HepG2 (cell line): ENCODE measurements at places on chromosomes 3 and 15. TPM values are rescaled to one million over a fixed set of nuclear protein-coding genes. Genes with fewer than 3 reads are reported as not detected.

DNA sequence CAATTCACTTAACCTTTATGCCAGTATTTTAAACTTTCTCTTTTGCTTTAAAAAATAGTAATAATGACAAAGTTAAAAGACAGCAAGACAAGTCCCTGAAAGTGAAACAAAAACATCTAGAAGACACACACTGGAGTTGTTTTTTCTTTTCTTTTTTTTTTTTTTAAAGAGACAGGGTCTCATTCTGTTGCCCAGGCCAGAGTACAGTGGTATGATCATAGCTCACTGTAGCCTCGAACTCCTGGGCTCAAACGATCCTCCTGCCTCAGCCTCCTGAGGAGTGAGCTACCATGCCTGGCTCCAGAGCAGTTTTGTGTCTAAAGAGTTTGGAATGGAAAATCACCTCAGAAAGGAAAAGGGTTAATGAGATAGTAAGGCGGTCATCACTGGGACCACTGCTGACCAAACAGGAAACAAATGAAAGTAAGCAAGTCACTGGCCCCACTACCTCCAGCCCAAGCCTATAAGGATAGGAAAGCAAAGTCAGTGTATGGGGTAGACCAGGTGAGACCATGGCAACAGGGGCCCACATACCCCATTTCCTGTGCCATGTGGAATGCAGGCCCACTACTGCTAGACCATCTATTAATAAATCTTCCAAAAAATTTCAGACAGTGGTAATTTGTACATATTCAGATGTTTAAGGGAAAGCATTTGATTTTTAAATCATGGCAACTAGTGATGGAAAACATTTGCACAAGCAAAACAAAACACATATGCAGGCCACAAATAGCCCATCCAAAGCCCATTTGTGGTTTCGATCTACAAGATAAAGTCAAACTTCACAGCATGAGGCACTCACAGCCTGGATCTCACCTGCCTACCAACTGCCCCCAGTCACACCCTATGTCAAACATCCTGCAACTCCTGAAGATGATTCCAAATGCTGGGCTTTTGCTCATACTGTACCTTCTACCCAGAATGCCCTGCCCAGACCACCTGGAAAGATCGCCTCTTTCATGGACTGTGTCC, 62.6 kb downstream of the OSBPL10 start:
- peaks cover 71% of the 10 kb centered on the region for H3K4me1 ChIP-seq
- no peak overlapping the region for H3K4me3 ChIP-seq
- DNase-seq: no peak
- H3K27me3 ChIP-seq: no peaks in the 10 kb centered on the region
- peak overlapping the region; percentile 58 for H3K27ac ChIP-seq

- H3K4me3 ChIP-seq: no peak overlapping the region
- peaks cover 62% of the 10 kb centered on the region for H3K4me1 ChIP-seq
- H3K27me3 ChIP-seq: peaks cover 12% of the 10 kb centered on the region; the same call in 2 of the 3 replicates
- no peaks in the 10 kb centered on the region; the same call in 1 of the 2 replicates for H3K36me3 ChIP-seq
These were observed 3.0 kb downstream of the INKA1 start for GRCh38 chr3:49805897-49806701.

TRPM1 gene
- not detected in 2 replicates for total RNA-seq

- no peak within 1 kb of the TSS for H3K27ac ChIP-seq
- H3K4me3 ChIP-seq: no peak within 1 kb of the TSS
- no peaks in the 10 kb centered on the region for H3K27me3 ChIP-seq
- H3K4me1 ChIP-seq: no peaks in the 10 kb centered on the region
- H3K36me3 ChIP-seq: no peaks in the 10 kb centered on the region
These were observed at the start of gene DAZL for GRCh38 chr3:16604887-16605602. Gene DAZL (minus strand): TSS chr3:16605423. CDS start chr3:16605205, 218 bp downstream.

DNA sequence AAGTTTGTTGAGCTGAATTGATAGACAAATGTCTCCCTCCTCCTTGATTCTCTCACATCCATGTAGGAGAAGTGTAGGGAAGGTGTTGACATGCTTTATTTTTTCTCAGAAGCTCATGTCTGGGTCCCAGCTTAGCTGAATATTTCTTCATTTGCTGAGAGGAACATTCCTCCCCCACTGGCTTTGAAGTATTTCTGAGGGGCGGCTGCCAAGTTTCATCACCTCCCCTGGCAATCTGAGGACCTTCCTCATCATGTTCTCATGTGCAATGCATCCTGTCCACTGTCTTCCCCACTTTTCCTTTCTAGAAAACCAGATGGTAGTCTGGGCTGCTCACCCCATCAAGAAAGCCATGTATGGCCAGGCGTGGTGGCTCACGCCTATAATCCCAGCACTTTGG, 168.9 kb upstream of the RGMA start:
- no peaks in the 10 kb centered on the region for H3K4me1 ChIP-seq
- H3K27ac ChIP-seq: no peak overlapping the region
- H3K36me3 ChIP-seq: no peaks in the 10 kb centered on the region
- DNase-seq: no peak
- H3K27me3 ChIP-seq: no peaks in the 10 kb centered on the region; the same call in 1 of the 2 replicates

DNA sequence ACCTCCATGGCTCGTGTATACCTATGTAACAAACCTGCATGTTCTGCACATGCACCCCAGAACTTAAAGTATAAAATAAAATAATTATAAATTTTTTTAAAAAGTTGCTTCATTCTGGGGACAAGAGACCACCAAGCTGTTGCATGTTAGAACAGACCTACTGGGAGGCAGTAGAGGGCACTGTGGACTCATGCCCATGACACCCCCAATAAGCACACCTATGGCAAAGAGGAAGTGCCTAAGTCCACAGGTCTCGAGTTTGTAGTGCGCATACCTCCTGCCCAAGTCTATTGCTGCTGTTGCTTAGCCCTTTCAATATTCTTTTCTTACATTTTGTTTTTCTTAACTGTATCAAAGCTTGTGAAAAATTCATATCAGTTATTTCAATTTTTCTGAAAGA, 267.9 kb upstream of the THBS1 start:
- DNase-seq: peak; percentile 77
- no peaks in the 10 kb centered on the region for H3K36me3 ChIP-seq
- H3K27me3 ChIP-seq: no peaks in the 10 kb centered on the region
- H3K4me1 ChIP-seq: peaks cover 14% of the 10 kb centered on the region

- no peaks in the 10 kb centered on the region for H3K27me3 ChIP-seq
- H3K36me3 ChIP-seq: no peaks in the 10 kb centered on the region
- no peak for DNase-seq
- H3K4me3 ChIP-seq: no peak overlapping the region
These were observed 16.0 kb upstream of the MBNL1 start for GRCh38 chr3:152252755-152253154.

DNA sequence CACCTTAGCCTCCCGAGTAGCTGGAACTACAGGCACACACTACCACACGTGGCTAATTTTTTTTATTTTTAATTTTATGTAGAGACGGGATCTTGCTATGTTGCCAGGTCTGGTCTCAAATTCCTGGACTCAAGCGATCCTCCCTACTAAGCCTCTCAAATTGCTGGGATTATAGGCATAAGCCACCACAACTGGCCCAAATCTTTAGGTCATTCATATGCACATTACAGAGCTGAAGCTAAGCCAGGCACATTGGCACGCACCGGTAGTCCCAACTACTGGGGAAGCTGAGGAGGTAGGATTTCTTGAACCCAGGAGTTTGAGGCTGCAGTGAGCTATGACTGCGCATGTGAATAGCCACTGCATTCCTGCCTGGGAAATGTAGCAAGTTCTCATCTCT, 265.9 kb downstream of the ZMAT3 start:
- H3K36me3 ChIP-seq: no peaks in the 10 kb centered on the region
- no peak overlapping the region for H3K4me3 ChIP-seq
- DNase-seq: no peak

DNA sequence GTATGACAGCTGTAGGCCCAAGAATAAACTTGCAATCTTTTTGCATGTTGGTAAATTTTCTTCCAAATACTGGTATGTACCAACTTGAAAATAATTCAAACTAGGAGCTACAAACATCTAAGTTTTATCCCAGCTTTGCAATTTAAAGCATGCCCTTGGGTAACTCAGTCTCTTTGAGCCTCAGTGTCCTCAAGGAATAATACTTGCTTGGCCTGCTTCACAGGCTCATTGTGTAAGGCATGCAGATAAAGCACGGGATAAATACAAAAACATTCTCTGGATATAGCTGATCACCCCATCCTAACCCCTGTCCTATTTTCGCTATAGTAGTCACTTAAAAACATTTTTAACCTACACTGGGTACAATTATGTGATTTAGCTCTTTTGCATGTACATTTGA, 9.6 kb upstream of the TMEM44 start:
- H3K4me3 ChIP-seq: no peak overlapping the region
- no peaks in the 10 kb centered on the region for H3K4me1 ChIP-seq
- H3K27ac ChIP-seq: no peak overlapping the region

DNA sequence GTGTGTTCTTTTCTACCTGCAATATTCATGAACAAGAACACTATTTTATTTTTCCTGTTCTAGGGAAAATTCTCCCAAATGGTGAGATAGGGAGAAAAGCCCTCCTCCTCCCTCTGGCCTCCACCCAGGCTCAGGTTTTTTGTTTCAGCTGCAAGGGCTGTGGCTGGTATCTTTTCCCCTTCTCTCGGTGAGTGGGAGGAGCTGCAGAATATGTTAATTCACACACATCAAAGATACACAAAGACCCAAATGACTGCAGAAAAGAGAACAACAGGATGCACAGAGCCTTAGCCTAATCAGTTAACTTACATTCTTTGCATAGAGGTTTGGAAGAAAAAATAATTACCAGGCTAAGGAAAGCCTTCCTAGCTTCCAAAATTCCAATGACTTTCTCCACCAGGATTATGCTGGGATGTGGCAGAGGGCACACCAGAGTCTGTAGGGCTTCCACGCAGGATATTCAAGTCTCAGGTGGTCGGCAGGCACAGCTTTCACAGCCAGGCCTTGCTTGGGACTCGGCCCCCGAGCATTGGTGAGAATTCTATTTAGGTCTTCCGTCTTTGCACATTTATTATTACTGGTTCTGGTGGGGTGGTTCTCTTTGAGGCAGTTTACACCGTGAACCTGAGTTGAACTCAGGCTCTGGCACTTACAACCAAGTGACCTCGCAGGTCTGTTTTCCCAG, 64.9 kb downstream of the ABHD5 start:
- no peaks in the 10 kb centered on the region for H3K36me3 ChIP-seq
- H3K27ac ChIP-seq: no peak overlapping the region
- H3K27me3 ChIP-seq: no peaks in the 10 kb centered on the region
- no peak overlapping the region for H3K4me3 ChIP-seq
- DNase-seq: no peak
- H3K4me1 ChIP-seq: peaks cover 19% of the 10 kb centered on the region; the same call in 1 of the 2 replicates

FOXL2NB gene
- total RNA-seq: not detected in 2 replicates

DNA sequence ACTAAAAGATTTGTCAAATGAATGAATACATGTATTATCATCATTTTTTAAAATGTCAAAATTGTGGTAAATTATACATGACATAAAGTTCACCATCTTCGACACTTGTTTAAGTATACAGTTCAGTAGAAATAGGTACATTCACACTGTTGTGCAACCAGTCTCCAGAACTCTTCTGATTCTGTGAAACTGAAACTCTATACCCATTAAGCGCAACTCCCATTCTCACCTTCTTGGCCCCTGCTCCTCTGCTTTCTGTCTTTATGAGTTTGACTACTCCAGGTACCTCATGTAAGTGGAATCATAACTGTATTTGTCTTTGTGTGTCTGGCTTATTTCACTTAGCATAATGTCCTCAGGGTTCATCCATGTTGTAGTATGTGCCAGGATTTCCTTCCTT, 50.1 kb upstream of the KBTBD8 start:
- H3K27ac ChIP-seq: no peak overlapping the region
- DNase-seq: no peak
- no peaks in the 10 kb centered on the region; the same call in 1 of the 2 replicates for H3K27me3 ChIP-seq
- no peaks in the 10 kb centered on the region for H3K36me3 ChIP-seq
- H3K4me1 ChIP-seq: 0 out of 2 replicates have a peak, but pooled peaks cover 7% of the 10 kb centered on the region

C3orf49 gene
- total RNA-seq: not detected in 2 replicates

- H3K4me1 ChIP-seq: no peaks in the 10 kb centered on the region
- no peak overlapping the region for H3K4me3 ChIP-seq
- DNase-seq: no peak
- no peaks in the 10 kb centered on the region for H3K27me3 ChIP-seq
- H3K27ac ChIP-seq: no peak overlapping the region
These were observed 29.5 kb downstream of the LINS1 start for GRCh38 chr15:100572362-100572983.

- no peak overlapping the region for H3K27ac ChIP-seq
- no peak for DNase-seq
- no peaks in the 10 kb centered on the region for H3K27me3 ChIP-seq
- no peaks in the 10 kb centered on the region for H3K36me3 ChIP-seq
- no peaks in the 10 kb centered on the region for H3K4me1 ChIP-seq
These were observed 397.4 kb downstream of the OTOL1 start for GRCh38 chr3:161893972-161894371.

TTLL13 gene
- 0.29 TPM in 1 of 2 replicates, not detected in the other for total RNA-seq

- no peaks in the 10 kb centered on the region for H3K4me1 ChIP-seq
- no peak for DNase-seq
- H3K27ac ChIP-seq: no peak overlapping the region
These were observed 695.4 kb downstream of the FHIT start for GRCh38 chr3:60555686-60556354.

DNA sequence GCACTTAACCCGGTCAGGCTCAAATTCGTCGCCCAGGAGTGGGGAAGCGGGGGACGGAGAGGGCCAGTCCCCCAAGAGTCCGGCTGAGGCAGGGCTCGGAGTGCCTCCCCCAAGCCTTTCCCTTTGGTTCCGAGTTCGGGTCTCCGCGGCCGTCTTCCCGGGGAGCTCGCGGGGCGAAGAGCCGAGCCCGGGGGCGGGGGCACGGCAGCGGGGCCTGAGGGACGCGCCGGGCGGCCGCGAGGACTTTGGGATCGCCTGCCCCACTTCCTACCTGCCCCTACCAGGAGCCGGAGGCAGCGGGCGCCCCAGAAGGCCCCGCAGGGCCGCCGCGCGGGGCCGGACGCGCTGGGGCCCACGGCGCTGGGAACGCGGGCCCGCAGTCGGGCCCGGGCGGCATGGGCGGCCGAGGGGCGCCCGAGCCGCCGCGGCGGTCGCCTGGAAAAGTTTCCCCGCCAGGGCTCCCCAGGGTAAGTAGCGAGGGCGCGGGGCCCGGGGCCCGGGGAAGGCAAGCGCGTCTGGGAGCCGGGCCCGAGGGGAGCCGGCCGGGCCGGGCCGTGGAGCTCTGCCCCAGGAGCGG, 2.8 kb downstream of the FURIN start:
- no peak overlapping the region for H3K27ac ChIP-seq
- H3K27me3 ChIP-seq: no peaks in the 10 kb centered on the region; the same call in none of the 2 replicates
- peaks cover 75% of the 10 kb centered on the region for H3K4me1 ChIP-seq
- no peak for DNase-seq

DNA sequence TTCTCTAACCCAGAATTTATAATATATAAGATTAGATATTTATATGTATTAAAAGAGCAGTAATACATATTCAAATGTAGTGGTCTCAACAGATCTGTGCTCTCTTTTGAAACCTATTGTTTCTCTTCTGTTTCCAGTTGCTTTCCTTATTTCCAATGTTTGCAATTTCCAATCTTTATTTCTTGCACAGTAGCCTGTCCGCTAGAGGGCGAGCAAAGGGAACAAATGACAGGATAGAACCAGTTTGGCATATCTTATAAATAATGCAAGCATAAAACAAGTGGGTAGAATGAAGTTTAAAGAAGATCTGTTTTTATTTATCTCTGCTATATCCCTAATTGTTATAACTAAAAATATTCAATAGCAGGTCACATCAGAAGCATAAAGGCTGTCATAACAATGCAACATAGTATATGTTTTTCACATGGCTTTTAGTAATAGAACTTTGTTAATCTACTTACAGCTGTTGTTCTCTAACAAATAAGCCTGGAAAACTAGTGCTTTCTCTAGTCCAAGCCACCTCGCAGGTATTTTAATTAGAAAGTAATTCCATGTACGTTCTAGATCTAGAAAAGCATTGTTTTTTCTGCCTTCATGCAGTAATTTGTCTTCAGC, 15.1 kb upstream of the TCAIM start:
- DNase-seq: peak; percentile 55
- no peak overlapping the region for H3K27ac ChIP-seq
- H3K4me1 ChIP-seq: peaks cover 22% of the 10 kb centered on the region
- no peaks in the 10 kb centered on the region for H3K36me3 ChIP-seq
- no peaks in the 10 kb centered on the region for H3K27me3 ChIP-seq
- no peak overlapping the region for H3K4me3 ChIP-seq

SLC28A2 gene
- total RNA-seq: 0.08 and 0.11 TPM in 2 replicates

DNAJC17 gene
- total RNA-seq: 26.5 and 30.2 TPM in 2 replicates
